CD4-positive, alpha-beta T cell treated with Interleukin-12 subunit alpha and Interleukin-12 subunit beta, for 1 hour (primary cell): ENCODE measurements at places on chromosomes 2 and 18.

DNA sequence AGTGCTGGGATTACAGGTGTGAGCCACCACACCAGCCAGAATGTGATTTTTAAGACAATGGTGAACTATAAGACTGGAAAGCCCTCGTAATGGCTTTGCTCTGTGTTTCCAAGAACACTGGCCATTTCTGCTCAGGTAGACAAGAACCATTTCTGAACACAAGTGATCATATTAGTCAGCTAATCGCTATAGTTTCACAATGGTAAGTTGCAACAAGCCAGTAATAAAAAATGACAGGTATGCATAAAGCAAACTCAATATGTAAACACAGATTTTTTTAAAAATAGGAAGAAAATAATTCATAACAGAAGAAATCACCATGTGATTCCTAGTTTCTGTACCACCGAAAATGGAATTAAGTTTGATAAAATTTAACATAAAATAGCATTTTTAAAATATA is 166.5 kb downstream of the THADA start:
- no peak for DNase-seq

- no peak for DNase-seq
Observed at GRCh38 chr2:217220228-217221013, 360.6 kb upstream of the TNP1 start.

DNA sequence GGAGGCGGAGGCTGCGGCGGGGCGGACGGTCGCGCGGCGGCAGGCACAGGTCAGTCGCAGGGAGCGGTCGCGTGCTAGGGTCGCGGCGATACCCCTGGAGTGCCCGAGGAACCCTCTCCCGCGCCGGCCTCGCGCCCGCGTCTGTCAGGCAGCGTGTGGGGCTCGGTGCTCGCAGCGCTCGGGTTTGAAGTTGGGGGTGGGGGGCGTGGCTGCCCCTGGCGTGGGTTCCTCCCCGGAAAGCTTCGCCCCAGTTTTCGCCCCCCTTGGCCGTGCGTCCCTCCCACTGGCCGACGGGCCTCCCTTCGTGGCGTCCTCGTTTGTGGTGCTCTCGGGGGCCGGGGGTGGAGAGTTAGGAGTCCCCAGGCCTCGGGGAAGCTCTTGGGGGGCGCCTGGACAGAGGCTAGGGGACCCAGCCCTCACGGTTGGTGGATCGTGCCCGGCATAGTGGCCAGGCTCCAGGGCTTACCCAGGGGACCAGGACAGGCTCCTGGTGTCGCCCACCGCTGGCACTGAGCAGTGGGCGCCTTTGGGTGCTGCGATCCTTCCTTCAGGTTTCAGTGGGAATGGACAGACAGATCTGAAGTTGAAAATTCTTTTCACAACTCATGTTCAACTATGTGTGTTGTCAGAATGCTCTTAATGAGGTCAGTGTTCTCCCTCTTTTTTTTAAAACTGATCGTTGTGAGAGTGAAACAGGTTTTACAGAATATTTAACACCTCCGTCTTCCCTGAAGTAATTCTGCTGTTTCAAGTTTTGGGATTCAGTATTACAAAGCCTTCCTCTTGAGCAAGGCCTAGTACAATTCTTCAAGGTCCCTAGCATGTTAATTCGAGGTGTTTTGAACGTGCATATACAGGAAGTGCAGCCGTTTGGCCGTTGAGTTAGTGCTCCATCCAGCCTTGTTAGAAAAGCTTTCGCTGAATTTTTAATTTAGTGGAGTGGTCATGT is 604 bp downstream of the RALBP1 start:
- DNase-seq = peak; percentile 7

DNA sequence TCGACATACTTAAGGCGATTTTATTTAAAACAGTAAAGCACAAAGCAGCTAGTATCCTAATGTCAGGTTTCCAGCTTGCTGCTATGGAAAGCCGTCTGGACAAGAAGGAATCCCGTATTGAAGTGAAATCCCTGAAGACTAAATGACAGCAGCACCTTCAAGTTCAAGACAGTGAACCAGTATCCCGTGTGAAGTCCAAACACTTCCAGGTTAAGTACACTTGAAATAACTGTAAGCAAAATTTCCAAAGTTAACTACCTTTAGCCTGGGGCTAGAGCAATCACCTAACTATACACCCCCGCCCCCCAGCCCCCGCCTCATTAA is 1.2 kb downstream of the MBOAT2 start:
- no peak for DNase-seq

GRCh38 chr2:230422149-230422548 is 6.1 kb downstream of the SP100 start:
- no peak for DNase-seq

GRCh38 chr2:236162882-236163470 is 5.2 kb downstream of the GBX2 start:
- no peak for DNase-seq

DNA sequence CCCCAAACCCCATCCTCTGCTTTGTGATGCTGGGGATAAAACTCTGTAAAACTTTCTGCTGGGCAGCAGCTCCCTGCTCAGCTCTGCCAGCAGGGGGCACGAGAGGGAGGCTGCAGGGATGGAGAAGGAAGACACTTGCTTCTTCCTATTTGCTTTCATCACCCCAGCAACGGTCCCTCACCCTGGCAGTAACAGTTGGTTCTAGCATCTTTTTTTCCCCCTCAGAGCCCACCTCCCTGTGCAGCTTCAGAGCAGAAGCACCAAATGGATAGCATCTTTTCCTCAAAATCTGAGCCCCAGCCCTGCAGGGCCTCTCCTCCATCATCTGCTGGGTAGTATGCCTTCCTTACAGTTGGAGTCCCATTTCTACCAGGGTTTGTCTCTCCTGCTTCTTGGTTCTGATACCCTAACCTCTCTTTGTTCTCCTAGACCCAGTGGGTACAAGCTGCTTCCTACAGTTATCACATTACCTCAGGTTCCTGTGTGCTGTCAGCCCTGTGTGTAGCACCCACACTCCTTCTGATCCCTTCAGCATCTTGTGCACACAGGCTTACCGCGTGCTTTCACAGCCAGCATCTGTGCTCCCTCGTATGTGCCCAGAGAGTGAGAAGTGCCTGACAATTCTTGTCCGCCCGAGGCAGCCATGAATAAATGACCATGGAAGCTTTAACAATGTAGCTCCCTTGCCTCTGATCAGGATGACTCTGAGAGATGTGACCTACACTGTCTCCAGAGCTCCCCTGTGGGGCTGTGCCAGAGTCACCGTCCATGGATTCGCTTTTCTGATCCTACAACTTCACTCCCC is 14.5 kb downstream of the CKAP2L start:
- peak; percentile 85 for DNase-seq

DNA sequence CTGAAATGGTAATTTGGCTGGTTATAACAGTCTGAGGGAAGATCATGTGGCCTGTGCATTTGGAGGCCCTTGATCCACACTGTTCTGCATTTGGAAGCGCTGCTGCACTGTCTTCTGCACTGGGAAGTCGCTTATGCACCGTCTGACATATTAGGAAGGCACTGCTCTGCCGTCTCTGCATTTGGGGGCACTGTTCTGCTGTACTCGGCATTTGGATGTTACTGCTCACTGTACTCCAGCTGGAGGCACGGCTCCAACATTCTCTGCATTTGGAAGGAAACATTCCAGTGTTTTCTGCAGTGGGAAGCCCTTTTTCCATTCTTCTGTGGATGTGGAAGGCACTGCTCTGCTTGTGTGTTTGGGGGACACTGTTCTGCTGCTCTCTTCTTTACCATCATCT is 9.6 kb upstream of the PROM2 start:
- no peak for DNase-seq

- no peak for DNase-seq
Observed at GRCh38 chr18:31666055-31666454, 18.3 kb downstream of the B4GALT6 start.

DNA sequence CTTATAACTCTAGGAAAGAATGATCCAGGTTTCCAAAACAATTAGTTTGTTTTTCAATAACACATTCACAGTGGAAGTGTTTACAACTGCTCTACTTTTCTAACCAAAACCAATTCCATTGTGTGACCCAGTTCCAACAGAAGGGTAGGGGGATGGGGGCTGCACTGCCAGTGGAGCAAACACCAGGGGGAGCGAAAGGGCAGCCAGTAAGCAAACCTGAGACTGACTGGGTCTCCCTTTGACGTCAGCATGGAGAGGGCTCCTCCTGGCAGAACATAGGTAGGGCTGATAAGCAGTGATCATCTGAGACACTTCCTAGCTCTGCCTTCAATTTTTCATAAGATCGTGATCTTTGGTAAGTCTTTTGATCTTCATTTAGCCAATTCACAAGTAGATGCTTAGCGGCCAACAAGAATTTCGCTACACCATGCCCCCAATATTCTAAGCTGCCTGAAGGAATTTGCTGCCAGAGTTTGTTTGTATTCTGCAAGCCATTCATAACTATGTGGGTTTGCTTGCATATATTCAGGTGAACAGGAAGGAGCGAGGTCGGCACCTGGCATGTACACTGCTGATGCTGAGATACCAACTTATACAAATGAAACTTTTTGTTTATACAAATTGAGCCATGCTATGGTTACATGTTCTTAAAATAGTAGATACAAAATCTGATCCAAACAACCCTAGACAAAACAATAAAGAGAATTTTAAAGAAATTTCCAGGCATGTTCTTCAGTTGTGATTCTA is 45.9 kb downstream of the ST6GAL2 start:
- no peak for DNase-seq

DNA sequence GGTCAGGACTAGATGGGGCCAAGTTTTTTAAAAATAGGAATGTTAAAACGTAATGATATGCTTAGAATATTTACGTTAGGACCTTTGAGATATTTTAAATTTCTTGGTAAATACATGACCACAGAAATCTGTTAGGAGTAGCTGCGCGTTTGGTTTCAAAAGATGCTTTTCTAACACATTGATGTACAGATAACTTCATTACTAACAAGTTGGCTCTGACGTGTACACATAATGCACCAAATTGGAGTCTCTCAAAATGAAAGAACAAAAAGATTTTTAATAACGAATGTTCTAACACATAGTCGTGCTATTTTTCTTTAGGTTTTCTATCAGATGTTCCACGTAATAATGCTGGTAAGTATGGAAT is 608 bp downstream of the PHOSPHO2 start:
- DNase-seq = no peak

GRCh38 chr2:111642586-111643327 is 241.2 kb downstream of the ANAPC1 start:
- DNase-seq = no peak

- DNase-seq = no peak
Observed at GRCh38 chr2:16012626-16013358, 72.4 kb downstream of the MYCN start.

DNA sequence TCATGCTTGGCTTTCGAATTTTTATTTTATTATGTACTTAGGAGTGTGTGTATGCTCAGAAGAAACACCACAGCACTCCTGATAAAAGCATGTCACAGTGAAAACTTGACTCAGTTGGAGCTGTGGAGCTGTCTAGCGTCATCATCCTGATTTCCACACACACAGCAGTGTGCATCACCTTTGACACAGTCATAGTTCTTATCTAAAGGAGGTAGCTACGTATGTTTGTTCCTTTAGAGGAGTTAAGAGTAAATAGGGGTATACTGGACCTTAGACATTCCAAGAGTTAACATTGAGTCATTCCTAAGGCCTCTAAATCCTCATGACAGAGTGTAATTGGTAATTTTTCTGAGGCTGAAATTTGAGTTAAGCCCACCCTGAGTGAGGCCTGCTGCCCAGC is 96.9 kb downstream of the PHLPP1 start:
- DNase-seq = no peak

GRCh38 chr2:100104718-100105677 is 37.4 kb downstream of the AFF3 start:
- DNase-seq = peak; percentile 17

DNA sequence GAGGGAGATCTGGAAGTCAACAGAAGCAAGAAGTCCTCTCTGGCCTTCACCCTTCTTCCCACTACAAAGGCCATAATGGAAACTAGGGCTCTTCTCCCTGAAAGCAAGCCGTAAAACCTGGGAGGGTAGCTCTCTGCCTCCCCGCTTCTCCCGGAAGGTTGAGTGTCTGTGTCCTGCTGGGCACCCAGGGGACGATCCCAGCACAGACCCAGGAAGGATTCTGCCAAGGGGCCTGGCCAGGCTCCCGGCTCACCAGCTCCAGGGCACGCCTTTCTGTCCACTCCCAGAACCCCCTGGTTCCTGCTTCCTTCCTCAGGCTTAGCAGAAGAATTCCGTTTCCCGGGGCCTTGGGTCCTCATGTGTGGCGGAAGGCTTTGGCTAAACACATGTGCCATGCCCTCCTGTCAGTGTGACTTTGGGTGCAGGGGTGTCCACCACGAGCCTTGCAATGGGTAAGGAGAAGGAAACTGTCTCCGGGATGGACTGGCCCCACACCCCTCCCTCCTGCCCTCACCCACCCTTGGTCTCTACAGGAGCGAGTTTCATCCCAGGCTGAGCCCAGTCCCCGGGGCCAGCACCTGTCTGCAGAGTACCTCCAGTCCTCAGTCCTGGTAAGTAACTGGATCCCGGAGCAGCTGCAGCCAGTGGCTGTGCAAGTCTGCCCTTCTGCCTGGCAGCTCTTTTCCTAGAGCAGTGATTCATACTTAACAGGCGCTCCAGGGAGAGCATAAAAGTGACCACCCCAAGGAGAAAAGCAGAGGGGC is 135.8 kb downstream of the TPO start:
- no peak for DNase-seq

GRCh38 chr2:211035548-211036185 is 479.3 kb downstream of the CPS1 start:
- DNase-seq = no peak

DNA sequence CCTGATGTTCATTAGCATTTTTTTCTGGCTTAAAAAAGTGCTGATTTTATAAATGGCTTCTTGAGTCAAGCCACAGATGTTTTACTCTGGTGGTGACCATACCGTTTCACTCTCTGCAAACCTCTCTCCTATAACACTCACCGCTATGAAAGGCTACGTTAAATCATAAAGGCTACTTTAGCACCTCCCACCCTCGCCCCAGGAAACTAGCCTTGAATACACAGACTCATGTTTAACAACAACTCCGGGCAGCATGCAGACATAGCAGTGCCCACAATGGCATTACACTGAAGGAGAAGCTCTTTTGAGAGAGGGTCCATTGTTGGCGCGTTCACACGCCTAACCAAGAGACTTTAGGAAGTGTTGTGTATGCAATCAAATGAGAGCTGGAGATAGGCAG is 5.6 kb downstream of the MYT1L start:
- DNase-seq = no peak

DNA sequence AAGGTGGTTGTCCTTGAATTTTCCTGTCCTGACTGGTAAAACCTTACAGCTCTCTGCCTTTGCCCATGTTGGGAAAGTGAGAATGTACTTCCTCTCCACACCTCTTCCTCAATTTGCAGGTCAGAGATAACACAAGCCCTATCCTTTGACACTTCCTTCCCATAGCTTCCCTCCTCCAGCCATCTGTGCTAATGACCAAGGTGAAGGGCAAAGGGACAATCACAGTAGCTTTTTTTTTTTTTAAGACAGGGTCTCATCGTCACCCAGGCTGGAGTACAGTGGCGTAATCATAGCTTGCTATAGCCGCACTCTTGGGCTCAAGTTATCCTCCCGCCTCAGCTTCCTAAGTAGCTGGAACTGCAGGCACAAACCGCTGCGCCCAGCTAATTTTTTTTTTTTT is 24.3 kb upstream of the STPG4 start:
- DNase-seq = no peak
